ENCODE measurements at places on chromosomes 1 and 21. TPM values are rescaled to one million over a fixed set of nuclear protein-coding genes. Genes with fewer than 3 reads are reported as not detected.

IGFN1 gene
- not detected for total RNA-seq

DNA sequence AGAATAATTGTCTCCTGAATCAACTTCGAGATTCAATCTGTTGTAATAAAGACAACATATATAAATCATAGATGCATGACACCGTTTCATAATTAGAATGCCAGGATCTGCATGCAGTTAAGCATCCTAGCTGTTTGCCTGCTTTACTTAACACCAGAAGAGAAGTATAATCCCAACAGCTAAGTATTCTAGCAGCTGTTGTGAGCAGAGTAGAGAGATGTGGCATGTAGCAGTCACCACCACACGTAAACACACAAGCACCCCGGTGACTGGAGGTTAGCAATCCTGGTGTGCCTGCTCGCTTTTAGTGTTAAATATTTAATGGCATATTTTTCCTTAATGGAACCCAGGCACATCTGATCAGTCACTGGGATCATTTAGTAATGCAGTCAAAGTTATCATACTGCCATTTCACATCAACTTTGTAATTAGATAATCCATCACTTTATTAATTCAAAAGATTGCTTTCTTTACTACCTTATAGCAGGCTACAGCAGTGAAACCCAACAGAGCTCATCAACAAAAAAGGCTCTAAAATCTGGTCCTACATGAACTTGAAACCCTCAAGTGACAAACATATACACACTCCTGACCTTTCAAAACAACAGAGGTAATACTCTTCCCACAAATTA is 187.9 kb downstream of the SMYD3 start:
- H3K4me3 ChIP-seq = no peak overlapping the region
- H3K27ac ChIP-seq = peak overlapping the region; percentile 11
- no peak for DNase-seq
- no peaks in the 10 kb centered on the region for H3K4me1 ChIP-seq
- no peaks in the 10 kb centered on the region for H3K36me3 ChIP-seq

- no peaks in the 10 kb centered on the region for H3K36me3 ChIP-seq
- H3K27ac ChIP-seq = no peak overlapping the region
- no peaks in the 10 kb centered on the region for H3K4me1 ChIP-seq
- peaks cover 11% of the 10 kb centered on the region for H3K27me3 ChIP-seq
- no peak overlapping the region for H3K4me3 ChIP-seq
- no peak for DNase-seq
Measured at GRCh38 chr1:75992312-75992711, 60.1 kb upstream of the ASB17 start.

GRCh38 chr1:109482242-109482641 is 1.5 kb upstream of the ATXN7L2 start:
- peaks cover 6% of the 10 kb centered on the region for H3K4me1 ChIP-seq
- no peaks in the 10 kb centered on the region for H3K36me3 ChIP-seq
- DNase-seq = no peak
- peaks cover 13% of the 10 kb centered on the region for H3K27me3 ChIP-seq
- H3K4me3 ChIP-seq = no peak overlapping the region
- no peak overlapping the region for H3K27ac ChIP-seq

- H3K36me3 ChIP-seq = no peaks in the 10 kb centered on the region
- no peaks in the 10 kb centered on the region for H3K27me3 ChIP-seq
- peaks cover 10% of the 10 kb centered on the region for H3K4me1 ChIP-seq
Measured at GRCh38 chr1:97500760-97501159, 420.1 kb downstream of the DPYD start.

SPRR2B gene
- total RNA-seq = not detected

DNA sequence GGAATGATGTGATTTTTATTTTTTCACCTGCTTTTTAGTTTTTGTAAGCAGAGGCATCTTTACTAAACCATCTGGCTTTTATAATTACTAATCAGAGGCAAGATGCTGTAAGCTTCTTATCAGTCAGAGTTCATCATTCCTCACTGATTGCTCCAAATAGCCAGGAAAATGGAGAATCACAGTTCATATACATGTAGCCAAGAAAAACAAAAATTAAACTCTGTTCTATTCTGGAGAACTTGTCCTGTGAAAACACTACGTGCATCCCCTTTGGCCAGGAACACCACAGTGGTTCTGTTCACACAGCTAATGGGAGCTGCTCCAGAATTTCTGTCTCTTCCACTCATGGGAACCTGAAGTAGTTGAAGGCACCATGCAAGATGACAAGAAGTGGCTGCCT is 725.5 kb upstream of the CHRM3 start:
- no peaks in the 10 kb centered on the region for H3K36me3 ChIP-seq
- H3K27ac ChIP-seq = no peak overlapping the region
- no peaks in the 10 kb centered on the region for H3K4me1 ChIP-seq
- H3K4me3 ChIP-seq = no peak overlapping the region
- DNase-seq = no peak

Measured in endodermal cell (in vitro differentiated cells).